Uterine smooth muscle cell (primary cell): ENCODE measurements at places on chromosomes 5 and 9. TPM values are rescaled to one million over a fixed set of nuclear protein-coding genes. Genes with fewer than 3 reads are reported as not detected.

TAS2R1 gene
- total RNA-seq, result not detected in 2 replicates

STRBP gene
- total RNA-seq, result 6.8 and 8.1 TPM in 2 replicates

BNC2 gene
- 31.4 and 33.9 TPM in 2 replicates for total RNA-seq

C5orf58 gene
- total RNA-seq, result not detected in 2 replicates

IFNK gene
- 0.12 TPM in 1 of 2 replicates, not detected in the other for total RNA-seq

NAIP gene
- total RNA-seq, result 2.0 and 4.1 TPM in 2 replicates

CDKN2A gene
- 8.5 and 8.9 TPM in 2 replicates for total RNA-seq

NR2F1-AS1 gene
- 20.1 and 21.0 TPM in 2 replicates for total RNA-seq

ZBED3 gene
- 0.44 and 1.5 TPM in 2 replicates for total RNA-seq
